ENCODE measurements at places on chromosomes 7 and 10.
A peak's percentile ranks its signal among the peaks of the same experiment; 100 is the strongest.

DNA sequence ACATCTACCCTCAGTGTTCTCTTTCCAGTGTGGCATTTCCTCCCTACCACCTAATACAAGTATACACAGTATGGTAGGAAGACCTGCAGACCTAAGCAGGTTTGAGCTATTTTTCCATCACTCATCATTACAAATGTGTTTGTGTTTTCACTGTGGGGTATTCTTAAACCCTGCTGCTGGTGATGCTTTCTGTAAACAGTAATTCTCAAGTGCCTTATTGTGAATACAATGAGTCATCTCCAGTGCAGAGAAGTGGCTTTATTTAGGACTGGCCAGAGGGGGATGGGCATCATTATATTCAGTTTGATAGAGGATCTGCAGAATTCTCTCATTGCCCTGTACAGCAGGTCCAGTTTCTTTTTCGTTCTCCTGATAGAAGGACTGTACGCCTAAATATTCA, 63.7 kb downstream of the GRM8 start:
- no peak for DNase-seq

DNA sequence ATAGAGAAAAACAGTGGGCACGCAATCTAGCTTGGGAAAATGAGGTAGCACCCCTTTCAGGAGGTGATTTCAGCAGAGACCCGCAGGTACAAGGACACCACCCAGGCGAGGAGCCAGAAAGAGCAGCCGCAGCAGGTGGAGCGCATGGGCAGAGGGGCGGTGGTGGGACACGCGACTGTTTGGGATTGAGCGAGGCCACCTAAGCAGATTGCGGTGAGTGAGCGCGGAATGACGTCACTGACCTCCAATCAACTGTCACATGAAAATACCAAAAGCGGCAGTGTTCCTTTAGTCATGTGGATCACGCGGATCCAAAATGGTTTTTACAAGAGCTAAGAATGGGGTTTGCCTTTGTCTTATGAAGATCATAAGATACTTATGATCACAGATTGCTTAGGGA, 40.2 kb upstream of the SLC26A3 start:
- DNase-seq, result no peak

DNA sequence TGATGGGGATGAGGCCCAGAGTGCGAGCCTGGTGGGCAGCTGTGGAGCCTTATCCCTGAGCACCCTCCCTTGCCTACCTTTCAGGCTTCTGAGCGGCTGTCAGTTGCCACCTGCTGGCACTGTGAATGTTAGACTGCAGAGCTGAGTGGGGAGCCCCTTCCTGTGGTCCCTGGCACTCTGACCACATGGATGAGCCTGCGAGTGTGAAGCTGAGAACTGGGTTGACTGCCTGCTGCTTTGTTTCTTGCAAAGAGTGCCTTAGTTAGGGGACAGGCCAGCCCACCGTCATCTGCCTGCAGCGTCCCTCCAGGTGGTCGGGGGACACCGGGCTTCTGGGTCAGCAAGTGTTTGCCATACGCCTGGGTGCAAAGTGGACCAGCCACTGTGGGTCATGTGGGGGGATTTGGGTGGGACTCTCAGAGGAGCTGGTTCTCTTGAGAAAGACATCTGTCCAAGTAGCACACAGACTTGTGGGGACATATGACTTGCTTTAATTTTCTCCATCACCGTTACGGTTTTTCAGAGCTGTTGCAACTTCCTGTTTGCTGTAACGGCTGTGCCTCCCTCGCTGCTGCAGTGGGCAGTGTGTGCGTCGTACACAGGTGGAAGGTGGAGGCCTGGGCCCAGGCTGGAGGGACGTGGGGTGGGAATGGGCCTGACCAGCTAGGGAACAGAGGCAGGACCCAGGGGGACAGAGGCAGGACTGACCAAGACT, 13.7 kb downstream of the INPP5A start:
- no peak for DNase-seq

DNA sequence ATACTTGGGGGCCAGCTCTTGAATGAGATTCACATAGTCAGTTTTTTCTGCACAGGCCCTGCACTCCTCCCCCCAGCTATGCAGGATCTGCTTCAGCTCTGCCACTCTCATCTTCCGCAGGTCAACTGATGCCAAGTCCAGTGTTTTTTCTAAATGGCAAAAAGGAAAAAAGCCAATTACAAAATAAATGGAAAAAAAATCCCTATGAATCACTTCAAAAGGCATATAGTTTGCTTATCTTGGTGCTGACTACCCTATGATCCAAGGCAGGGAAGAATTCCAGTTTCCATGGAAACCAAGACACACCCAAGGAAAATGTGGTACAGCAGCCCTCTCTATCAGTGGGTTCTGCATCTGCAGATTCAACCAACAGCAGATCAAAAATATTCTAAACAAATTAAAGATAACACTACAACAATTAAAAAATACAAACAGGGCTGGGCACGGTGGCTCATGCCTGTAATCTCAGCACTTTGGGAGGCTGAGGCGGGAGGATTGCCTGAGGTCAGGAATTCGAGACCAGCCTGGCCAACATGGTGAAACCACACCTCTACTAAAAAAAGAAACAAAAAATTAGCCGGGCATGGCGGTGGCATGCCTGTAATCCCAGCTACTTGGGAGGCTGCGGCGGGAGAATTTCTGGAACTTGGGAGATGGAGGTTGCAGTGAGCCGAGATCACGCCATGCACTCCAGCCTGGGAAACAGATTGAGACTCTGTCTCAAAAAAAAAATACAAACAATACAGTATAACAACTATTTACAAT, 17.6 kb downstream of the CDNF start:
- DNase-seq, result peak; percentile 63

- DNase-seq, result no peak
These were observed 131.9 kb downstream of the CALCR start for GRCh38 chr7:93442478-93443224.

GRCh38 chr10:38007991-38008390, 2.5 kb upstream of the ZNF33A start:
- no peak for DNase-seq

- DNase-seq, result no peak
These were observed 112.5 kb downstream of the EGFR start for GRCh38 chr7:55131142-55131929.

- no peak for DNase-seq
These were observed 26.6 kb downstream of the GPER1 start for GRCh38 chr7:1114505-1114904.

DNA sequence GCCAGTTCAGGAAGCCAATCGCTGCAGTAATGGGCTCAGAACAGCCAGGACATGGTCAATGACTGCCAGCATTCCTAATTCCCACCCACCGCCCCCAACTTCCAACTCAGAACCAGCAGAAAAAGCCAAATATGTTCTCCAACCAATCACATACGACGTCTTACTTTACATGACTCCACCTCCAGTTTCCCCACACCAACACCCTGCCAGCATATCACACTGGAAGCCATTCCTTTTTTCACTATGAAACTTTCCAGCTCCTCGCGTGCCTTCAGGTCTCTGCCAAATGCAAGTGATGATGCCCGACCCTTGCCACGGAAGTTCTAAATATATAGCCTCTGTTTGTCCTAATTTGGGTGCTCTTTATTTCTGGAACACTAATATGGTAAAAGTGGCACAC, 12.5 kb downstream of the NPS start:
- DNase-seq, result no peak

- no peak for DNase-seq
These were observed 9.4 kb downstream of the SH3PXD2A start for GRCh38 chr10:103845972-103846371.

DNA sequence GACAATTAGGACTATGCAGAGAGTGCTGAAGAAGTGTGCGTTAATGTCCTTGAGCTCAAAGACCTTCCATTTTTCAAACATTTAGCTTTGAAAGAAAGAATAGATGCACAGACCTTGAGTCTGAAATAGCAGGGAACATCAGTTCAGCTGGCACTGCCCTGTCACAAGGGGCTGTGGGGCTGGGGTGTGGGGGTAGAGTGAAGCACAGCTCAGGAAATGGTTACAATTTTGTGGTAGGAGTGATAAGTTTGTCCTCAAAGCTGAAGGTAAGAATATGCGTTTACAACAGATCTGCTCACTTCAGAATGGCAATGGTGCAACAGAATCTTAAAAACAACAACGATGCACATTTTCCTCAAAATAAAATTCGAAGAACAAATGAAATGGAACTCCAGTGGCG, 33.6 kb downstream of the SMKR1 start:
- no peak for DNase-seq

DNA sequence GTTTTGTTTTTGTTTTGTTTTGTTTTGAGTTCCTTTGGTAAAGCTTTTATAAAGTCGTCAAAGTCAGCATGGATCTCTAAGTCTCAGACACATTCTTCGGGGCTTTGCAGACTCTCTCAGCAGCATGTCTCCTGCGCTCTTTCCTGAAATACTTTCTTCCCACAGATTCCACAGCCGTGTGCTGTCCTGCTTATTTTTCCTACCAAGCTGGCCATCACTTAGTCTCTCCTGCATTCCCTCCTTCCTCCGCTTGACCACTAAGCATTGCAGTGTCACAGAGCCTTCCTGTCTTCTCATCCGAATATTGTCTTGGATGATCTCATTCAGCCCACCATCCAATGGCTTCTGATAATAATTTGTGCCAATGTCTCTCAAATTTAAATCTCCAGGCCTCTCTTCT, 434.3 kb upstream of the C7orf33 start:
- DNase-seq, result no peak

- DNase-seq, result no peak
These were observed 43.6 kb downstream of the FBXW4 start for GRCh38 chr10:101651336-101651735.

DNA sequence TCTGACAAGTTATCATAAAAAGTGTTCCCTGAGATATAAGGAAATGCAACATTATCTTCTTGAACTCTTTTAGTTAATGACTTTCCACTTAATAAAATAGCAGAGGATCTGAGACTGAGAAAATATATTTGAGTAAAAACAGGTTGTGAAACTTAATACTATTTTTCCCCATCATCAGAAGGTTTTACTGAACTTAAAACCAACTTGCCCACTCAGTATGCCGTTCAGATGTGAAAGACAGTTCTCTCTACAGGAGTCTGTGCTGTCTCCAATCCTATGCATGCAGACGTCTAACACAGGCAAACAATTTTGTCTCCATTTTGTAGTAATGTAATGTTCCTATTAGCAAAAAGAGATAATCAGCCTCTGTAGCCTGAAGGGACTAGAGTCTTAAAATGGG, 38.2 kb upstream of the CYP2C18 start:
- no peak for DNase-seq

DNA sequence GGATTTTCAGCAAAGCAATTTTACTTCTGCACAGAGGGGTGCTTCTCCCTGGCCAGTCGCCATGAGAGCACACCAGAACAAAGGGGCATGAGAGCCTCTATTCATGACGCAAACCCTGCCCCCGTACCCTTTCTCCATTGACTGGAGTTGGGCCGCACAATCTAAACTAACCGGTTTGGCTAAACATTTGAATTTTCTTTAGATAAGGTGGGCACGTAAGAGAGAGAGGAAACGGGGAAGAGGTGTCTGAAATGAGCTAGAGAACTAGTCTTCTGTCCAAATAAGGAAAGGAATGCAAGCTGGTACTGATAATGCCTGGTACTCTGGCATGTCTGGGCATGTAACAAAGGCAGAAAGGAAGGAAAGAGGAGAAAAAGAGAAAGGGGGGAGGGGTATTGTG, 13.2 kb upstream of the SCIN start:
- no peak for DNase-seq

DNA sequence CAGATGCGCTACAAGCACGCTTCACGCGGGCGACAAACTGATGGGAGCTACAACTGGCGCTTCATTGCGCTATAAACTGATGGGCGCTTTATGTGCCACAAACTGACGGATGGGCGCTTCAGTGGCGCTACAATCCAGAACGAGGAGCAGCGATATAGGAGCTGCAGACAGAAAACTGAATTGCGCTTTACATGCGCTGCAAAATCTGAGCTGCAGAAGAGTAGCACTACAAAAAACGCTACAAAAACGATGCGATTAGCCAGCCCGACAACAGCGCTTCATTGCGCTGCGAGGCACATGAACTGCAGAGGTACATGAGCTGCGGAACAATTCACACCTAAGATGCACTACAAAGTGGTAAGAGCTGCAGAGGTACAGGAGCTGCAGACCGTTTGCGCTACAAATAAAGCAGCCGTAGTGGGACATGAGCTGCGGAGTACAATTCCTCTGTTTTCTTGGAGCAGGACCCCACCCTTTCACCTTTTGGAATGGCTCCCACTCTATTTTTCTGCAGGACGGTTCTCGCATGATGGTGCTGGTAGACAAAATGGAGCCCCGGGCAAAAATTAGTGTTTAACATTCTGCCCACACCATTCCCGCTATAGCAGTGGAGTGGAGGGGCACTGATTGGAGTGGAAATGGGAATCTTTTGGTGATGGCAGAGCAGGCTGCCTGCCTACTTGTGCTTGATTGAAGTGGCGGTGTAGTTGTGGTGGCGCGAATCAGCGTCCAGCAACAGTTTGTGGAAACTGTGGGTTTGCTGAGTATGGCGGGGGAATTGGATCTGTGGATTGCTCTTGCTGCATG, 1.2 kb upstream of the SGCE start:
- DNase-seq, result no peak

DNA sequence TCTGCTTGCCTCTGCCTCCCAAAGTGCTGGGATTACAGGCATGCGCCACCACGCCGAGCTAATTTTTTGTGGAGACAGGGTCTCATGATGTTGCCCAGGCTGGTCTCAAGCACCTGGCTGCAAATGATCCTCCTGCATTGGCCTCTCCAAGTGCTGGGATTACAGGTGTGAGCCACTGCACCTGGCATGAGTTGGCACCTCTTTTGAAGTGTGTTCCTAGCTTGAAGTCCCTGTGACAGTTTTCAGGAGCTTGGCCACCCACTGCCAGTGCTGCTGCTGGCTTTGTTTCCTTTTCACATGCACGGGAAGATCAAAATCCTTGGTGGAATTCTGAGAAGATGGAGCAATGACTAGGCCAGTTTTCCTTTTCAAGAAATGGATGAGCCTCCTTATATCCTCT, 126.3 kb downstream of the NRP1 start:
- no peak for DNase-seq

DNA sequence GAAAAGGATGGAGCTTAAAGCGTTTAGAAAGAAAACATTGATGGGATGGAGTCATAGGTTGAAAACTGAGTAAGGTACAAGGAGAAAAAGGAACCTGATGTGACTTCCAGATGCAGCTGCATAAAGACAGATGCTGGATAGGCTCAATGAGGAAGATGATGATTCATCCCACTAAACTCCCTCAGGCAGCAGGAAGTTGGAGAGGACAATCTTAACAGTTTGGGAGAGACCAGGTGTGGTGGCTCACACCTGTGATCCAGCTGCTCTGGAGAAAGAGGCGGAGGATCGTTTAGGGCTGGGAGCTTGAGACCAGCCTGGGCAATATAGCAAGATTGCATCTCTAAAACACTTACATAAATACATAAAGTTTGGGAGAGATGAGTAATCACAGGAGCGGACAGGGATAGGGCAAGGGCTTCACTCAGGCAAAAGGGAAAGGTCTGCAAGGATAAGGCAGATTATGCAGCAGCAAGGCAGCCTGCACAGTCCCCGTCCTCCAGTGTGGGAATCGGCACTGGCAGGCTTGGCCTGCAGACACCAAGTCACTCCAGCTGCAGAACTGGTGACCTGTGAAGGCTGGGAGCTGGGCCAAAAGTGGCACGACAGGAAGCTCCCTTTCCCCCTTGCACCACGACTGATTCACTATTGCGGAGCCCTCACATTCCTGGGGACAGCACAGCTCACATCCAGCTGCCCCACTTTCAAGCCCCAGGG, 438.5 kb downstream of the GRID1 start:
- DNase-seq, result no peak

- no peak for DNase-seq
These were observed 52.8 kb upstream of the ZPBP start for GRCh38 chr7:50145801-50146338.

GRCh38 chr10:124059551-124059950, 33.8 kb downstream of the CHST15 start:
- DNase-seq, result no peak

GRCh38 chr10:124754227-124754626, 10.0 kb upstream of the FAM53B start:
- DNase-seq, result no peak

GRCh38 chr7:135584362-135585353, 26.9 kb downstream of the NUP205 start:
- no peak for DNase-seq

Measured in fibroblast of the conjunctiva (primary cell).